ENCODE measurements at places on chromosomes 12 and 14.

DNA sequence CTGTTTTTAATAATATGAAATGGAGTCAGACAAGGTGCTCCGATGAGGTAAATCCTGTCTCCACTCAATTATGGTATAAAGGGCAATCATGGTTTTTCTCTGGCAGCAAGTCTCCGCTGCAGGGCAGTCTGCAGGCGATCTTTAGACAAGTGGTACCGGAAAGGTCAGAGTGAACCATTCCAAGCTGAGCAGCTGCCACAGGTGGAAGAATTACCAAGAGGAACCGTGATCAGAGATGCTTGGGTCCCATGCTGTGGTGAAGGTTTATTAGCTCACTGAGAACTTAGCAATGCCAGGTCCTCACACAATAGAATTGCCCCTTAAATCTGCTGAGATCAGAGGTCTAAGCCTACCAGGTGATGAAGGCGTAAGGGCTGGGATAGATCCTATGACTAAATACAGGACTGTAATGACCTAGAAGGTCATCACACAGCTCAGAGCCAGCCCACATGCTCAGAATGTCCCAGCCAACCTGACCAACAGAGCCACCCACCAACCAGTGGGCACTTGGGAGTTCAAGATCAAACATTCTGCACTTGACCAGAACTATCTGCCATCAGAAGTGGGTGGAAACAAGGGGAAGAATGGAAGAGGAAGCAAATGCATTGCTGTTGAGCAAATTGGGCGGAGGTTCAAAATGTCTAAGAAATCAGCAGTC is 175.2 kb upstream of the BCL2L14 start:
- no peak for DNase-seq

- no peak for DNase-seq
Measured at GRCh38 chr14:95875831-95876760, 536 bp upstream of the TUNAR start.

- DNase-seq: no peak
Measured at GRCh38 chr12:30603129-30603528, 92.5 kb downstream of the IPO8 start.

GRCh38 chr14:99809859-99810558 is 16.8 kb downstream of the EML1 start:
- DNase-seq: no peak

DNA sequence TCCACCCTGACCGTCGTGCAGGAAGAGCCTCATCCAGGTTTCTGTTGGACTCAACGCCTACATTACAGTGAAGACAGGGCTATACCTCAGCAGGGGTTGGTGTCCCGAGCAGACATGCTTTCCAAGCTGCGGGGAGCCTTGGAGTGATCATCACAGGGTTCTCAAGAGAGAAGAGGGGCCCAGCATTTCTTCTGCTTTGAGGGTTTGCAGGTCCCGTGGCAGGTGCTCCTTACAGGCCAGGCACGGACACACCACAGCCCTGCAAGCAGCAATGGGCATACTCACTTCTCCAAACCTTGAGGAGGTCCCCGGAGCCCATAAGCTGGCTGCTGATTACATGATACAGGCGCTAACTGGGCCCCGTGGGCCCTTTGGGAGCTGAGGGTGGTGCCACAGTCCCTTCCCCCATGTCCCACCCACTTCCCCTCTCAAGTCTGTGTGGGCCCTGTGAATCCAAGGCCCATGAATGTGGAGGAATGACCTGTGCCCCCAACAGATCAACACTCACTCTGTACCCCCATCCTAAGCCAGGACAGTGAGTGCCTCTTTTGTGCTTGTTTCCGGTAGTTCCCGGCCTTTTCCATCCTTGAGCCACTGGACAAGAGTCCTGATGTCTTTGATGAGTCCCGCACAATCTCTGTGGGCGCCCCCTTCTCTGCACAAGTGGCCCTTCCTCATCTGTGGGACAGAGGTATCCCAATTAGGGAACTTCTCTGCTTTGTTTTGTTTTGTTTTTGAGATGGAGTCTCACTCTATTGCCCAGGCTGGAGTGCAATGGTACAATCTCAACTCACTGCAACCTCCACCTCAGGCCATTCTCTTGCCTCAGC is 1.1 kb downstream of the AQP2 start:
- no peak for DNase-seq

- DNase-seq: no peak
Measured at GRCh38 chr12:109173443-109174240, 57.3 kb downstream of the ACACB start.

- no peak for DNase-seq
Measured at GRCh38 chr14:57962325-57963035, 96.6 kb upstream of the SLC35F4 start.

DNA sequence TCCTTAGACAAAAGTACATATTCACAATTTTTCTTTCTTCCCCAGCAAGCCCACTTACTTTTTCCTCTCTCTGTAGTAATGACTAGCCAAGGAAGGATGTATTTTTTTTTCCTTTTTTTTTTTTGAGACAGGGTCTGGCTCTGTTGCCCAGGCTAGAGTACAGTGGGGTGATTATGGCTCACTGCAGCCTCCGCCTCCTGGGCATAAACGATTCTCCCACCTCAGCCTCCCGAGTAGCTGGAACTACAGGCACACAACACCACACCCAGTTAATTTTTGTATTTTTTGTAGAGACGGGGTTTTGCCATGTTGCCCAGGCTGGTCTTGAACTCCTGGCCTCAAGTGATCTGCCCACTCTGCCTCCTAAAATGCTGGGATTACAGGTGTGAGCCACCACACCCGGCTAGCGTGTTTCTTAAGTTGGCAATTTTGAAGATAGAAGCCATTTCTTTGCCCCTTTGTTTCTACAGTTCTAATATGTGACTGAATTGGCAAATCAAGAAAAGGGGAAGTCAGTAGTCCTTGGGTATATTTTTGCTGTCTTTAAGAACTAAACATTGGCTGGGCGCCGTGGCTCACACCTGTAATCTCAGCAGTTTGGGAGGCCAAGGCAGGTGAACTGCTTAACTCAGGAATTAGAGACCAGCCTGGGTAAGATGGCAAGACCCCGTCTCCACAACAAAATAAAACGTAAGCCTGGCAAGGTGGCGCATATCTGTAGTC is 3.2 kb upstream of the NACA start:
- no peak for DNase-seq

DNA sequence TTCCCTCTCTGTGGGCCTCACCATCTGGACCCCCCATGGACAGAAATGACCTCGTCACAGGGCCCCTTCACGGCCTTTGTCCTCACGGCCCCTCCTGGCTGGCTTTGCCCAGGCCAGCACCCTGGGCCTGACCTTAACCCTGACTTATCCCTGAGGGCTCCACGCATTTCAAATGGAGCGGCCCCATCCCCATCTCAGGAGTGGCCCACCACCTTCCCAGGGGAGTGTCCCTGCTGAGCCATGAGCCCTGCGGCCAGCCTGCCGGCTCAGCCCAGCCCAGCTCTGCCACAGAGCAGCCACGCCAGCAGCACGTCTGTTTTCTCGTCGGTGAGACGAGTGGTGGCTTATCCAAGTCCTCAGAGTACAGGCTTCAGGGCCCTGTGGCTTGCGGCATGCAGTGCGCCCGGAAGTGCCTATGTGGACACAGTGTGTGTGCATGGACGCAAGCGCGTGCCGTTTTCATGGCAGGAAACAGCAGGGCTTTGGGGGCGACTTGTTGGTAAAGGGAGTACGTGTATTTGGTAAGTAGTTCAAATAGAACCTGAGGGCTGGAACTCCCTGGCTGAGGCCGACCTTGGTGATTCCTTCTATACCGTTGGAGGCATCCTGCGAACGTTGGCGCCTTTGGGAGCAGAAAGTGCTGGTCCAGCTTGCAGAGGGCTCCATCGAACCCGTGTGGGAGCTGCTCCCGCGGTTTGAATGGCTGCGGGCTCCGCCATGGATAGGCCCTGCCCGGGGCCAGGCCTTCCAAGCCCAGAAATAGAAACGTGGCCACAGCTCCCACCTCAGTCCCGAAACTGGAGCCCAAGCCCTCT is 52.1 kb downstream of the LRCOL1 start:
- no peak for DNase-seq

DNA sequence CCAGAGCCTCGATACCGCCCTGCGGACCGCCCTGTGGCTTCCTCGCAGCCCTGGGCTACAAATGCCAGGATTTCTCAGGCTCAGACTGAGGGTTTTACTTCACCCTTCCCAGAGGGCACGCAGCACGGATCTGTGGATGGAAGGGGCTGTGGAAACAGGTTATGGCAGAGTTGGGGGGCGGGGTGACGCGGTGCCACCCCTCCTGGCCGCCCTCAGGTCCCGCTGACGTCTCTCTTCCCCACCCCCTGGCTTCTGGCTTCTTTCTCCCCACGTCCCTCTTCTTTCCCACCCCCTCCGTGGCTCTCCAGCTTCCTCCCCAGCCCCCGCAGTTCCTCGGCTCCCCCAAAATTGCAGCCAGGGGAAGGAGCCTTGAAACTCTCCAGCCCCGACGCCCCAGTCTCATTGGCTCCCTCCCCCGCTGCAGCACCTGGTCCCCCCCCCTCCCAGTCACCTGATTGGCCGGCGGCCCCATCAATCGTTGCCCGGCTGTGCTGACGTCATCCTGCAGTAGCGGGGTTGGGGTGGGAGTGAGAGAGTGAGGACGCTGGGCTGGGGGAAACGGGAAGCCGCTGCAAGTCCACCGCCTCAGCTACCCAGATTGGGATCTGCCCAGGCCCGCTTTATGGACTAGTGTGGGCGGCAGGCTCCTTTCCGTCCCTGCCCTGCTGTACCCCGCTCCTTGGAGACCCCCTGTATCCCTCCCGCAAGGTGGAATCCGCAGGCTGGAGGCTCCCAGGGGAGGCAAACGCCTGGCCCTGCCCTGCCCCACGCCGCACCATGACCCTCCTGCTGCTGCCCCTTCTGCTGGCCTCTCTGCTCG is at the start of gene CLSTN3:
Gene CLSTN3 (plus strand): TSS at position 500 of the 820 bp plus-strand sequence. CDS start 278 bp downstream, at position 778.
- DNase-seq: peak; percentile 74

GRCh38 chr12:65409726-65410125 is 131.2 kb downstream of the MSRB3 start:
- no peak for DNase-seq

DNA sequence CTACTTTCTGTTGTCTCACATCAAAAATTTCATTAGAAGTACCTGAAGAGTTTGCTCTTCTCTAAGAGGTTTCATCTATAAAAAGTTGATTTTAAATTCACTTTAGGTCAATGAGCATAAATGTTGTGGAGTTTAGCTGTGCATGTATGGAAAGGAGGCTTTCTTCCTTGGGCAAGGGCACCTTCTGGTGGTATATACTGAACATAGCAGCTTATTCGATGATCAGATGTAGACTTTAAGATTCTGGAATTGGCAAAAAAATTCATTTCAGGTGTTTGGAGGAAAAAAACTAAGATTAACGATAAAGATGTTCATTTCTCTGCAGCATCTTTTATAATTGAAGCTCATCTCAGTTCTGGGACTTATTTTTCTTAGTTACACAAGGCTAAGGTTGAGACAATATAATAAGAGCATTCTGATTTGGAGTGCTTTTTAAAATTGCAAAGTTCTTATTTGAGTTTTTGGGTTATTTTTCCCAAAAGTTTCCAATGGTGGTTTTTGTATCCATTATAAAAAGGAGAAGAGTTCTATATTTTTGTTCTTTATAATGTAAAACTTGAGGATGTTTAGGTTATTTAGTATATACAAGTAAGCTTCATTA is 46.8 kb downstream of the TMEM117 start:
- no peak for DNase-seq

Data from stimulated activated CD8-positive, alpha-beta memory T cell treated with anti-CD3 and anti-CD28 coated beads, Interleukin-4, amount 100 ng/mL, for 4 hours (primary cell).